ENCODE measurements at places on chromosomes 2 and 18.
A peak's percentile ranks its signal among the peaks of the same experiment; 100 is the strongest.

- DNase-seq = no peak
These were observed 7.0 kb downstream of the TAF4B start for GRCh38 chr18:26233208-26233607.

DNA sequence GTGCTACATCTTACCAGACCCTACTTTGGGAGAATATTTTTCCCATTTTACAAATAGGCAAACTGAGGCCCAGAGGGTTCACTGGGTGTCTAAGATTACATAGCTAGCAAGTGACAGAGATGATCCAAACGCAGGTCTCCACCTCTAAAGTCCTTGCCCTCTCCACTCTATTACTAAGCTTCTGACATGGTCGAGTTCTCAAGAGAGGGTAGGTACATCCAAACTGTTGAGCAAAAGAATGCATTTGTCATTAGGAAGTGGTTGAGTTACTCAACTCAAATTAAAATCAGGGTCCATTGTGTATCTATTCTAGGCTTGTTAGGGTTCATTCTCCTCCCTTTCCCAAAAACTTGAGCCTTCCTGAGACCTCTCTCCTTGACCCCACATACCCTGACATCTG lies 680.6 kb upstream of the FANCL start:
- no peak for DNase-seq

DNA sequence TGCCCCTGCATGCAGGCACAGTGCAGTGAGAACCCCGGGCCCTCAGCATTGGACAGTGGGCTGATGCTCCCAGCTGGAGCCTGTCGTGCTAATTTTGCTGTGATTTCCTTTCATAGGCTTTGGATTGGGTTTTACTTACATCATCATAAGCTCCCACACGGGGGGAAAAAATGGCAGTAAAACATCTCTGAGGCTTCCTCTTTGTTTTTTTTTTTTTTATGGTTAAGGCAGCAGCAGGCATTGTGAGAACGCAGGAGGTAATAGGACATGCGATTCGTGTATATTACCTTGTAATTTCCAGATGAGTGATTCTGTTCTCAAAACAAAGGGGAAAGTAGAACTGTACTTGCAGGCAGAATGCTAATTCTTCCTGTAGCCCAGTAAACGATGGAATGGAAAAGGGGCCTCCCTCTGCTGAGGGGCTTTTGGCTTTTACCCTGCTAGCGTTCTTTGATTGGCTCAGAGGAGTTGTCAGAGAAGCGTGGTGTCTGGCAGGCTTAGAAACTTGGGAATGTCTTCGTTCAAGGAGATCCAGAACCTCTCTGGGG lies 89.7 kb downstream of the NPAS2 start:
- no peak for DNase-seq

- DNase-seq = no peak
These were observed 72.5 kb downstream of the DGKD start for GRCh38 chr2:233426619-233427342.

- no peak for DNase-seq
These were observed 212.2 kb downstream of the XIRP2 start for GRCh38 chr2:167100506-167100905.

DNA sequence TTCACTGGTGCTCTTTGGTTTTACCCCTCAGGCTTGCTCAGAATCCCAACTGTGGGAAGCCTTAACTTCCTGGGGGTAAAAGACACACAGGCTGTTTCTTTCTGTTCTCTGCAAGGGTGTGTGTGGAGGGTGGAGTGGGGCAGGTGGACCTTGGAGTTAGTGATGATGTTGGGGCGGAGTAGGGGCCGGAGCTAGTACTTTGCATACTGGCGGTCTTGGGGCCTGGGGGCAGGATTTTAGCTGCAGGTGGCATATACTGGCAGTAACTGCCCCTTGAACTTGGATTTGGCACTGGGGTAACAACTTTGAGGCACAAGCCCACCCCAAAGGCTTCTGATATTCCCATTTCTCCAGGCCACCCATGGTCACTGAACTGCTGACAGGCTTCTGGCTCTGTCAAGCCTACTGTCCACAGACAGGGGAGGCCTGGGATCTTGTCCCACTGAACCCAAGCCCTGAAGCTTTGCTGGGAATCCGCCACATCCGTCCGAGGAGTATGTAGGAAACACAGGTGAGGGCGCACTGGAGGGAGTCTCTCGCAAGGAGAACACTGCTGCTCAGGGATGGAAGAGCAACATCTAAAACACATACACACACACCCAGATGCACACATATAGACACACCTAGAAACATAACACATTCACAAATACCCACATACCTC lies 258.9 kb downstream of the DYSF start:
- DNase-seq = no peak

GRCh38 chr2:31107591-31108300 lies 30.5 kb downstream of the GALNT14 start:
- no peak for DNase-seq

GRCh38 chr2:239267288-239267951 lies 133.4 kb downstream of the HDAC4 start:
- DNase-seq = peak; percentile 90

GRCh38 chr18:76055578-76055977 lies 439.5 kb downstream of the ZNF516 start:
- DNase-seq = no peak

- DNase-seq = no peak
These were observed 108.3 kb downstream of the HNRNPLL start for GRCh38 chr2:38494394-38494793.

GRCh38 chr2:155975734-155976133 lies 356.8 kb downstream of the NR4A2 start:
- no peak for DNase-seq

DNA sequence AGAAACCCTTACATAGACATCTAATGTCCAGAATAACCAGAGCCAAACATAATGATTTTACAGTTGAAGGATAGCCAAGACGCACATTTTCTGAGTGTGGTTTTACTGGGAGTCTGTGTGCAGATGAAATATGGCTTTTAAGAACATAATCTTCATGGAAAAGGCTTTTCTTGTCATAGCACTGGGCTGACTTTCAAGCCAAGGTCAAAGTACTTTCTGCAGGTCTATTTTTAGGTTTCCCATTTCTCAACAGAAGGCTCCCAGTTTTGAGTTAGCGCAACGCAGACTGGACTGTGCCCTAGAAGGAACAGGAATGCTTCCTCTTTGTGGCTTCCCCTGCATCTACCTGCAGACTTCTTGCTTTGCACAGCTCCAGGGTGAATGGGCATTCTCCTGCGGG lies 92.3 kb upstream of the UPP2 start:
- DNase-seq = no peak

GRCh38 chr2:38147333-38148121 lies 71.6 kb upstream of the CYP1B1 start:
- DNase-seq = no peak

GRCh38 chr2:12554224-12555011 lies 162.3 kb upstream of the TRIB2 start:
- no peak for DNase-seq

- DNase-seq = no peak
These were observed 107.1 kb downstream of the CTNNA2 start for GRCh38 chr2:79619976-79620375.

GRCh38 chr2:227653419-227653818 lies 13.2 kb upstream of the SCYGR5 start:
- DNase-seq = no peak

DNA sequence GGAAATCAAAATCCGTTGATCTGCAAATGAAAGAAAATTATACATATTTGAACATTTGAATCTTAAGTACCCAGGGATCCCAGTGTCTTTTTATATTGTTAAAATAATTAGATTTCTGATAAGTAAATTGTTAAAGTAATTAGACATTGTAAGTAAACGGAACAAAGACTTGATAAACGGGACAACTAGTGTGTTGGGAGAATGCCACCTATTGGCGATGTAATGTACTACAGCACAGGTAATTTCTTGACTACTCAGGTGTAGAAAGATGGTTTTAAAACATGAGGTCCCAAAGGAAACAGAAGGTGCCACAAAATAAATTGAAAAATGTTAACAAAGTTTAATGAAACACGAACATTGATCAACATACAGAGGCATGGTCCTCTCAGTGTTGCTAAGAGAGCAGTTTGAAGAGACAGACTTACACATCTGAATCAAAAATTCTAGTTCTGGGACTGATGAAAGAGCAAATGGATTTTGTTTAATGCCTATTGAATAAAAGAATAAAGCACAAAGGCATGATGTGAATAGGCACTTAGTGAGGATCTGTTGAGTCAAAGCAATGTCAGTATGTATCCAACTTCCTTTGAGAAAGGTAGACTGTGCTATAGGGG lies 103.4 kb upstream of the RASGRP3 start:
- no peak for DNase-seq

GRCh38 chr2:59935005-59935404 lies 618.4 kb downstream of the BCL11A start:
- no peak for DNase-seq

- no peak for DNase-seq
These were observed 202.1 kb downstream of the SH3RF3 start for GRCh38 chr2:109331081-109331480.

- DNase-seq = no peak
These were observed 1.9 kb upstream of the UXS1 start for GRCh38 chr2:106195981-106196380.

GRCh38 chr18:47901624-47902362 lies 28.7 kb downstream of the SMAD2 start:
- DNase-seq = no peak

DNA sequence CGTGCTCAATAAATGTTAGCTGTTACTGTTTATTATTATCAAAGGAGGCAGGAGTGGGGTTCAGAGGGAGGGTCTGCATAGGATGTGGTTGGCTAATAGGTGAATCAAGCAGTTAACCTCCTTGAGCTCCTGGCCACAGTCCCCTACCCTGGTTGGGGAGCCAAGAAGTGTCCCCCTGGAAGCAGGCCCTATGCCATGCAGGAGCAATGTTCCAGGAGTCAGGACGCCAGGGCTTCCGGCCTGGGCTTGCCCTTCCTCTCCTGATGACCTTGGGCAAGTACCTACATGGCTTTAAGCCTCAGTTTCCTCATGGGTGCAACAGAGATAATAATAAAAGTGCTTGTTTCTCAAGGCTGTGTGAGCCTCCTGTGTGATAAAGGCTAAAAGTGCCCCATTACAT lies 84.9 kb downstream of the DYSF start:
- no peak for DNase-seq

GRCh38 chr18:35971661-35972196 lies 750 bp upstream of the RMP24 start:
- no peak for DNase-seq

DNA sequence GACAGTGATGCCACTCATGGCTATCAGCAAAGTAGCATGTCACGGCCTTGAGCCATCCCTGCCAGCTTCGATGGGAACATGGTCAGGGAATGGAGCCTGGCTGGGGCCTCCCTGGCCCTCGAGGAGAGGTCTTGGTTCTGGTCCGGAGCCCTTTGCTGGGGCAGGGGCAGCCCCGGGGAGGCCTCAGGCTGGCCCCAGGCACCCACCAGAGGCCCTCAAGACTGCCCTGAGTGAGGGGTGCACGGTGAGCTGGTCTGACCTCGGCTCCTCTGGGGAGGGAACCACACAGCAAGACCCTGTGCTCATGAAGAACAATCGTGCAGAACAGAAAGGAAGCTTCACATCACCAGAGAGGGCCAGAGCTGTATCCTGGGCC lies 75.2 kb upstream of the OTOS start:
- no peak for DNase-seq

- DNase-seq = no peak
These were observed 49.3 kb downstream of the DSEL start for GRCh38 chr18:67467188-67467587.

DNA sequence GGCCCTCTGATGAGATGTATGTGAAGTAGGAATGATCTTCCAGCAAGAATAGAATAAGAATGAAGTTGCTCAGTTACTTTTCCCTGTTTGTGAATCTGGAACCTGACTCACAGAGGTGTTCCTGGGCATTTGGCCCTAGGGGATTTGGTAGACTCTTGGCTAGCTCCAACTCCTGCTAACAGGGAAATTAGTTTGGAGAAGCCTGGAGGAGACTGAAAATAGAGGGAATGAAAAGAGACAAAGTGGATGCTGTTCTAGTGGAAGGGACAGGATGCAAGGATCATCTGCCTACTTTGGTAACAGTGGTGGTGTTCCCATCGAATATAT lies 19.6 kb downstream of the TMEM17 start:
- no peak for DNase-seq

- DNase-seq = no peak
These were observed 19.6 kb upstream of the CREB1 start for GRCh38 chr2:207510148-207510547.

- no peak for DNase-seq
These were observed 6.3 kb downstream of the C2orf80 start for GRCh38 chr2:208183526-208183925.

DNA sequence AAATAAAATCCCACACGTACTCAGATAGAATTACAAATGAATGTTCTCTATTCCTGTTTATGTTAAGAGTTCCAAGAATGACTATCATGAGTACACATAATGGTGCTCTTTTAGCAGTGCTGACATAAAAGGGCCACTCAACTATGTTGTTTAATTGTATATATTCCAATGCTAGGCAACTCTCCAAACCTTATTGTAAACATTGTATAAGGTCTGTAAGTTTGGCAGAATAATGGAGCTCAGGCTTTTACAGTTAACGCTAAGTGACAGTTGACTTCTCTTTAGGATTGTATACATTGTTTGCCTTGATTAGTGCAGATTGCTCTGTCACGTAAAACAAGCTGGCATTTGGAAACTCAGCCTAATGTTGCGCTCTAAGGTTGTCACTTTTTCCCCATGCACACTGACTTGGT lies 20.8 kb downstream of the RBMS1 start:
- DNase-seq = no peak

- DNase-seq = no peak
These were observed 92.6 kb downstream of the SPATS2L start for GRCh38 chr2:200399046-200399445.

DNA sequence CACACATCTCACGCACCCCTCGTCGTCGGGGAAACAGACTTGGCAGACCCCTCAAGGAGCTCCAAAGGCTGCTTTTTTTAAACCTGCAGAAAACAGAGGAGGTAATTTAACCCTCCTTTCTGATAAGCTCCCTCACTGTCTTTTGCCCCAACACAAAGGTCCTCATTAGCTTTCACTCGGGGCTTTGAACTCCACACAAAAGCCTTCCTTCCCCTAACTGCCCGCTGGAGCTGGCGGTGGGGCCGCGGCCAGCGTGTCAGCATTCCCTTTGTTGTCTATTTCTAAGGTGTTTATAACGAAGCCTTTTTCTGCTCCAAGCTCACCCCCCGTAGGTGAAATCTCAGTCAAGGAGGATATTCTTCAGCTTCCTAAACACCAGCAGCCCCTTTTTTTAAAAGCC lies 43.5 kb upstream of the ID2 start:
- DNase-seq = no peak

GRCh38 chr2:176638167-176639015 lies 369.1 kb downstream of the MTX2 start:
- peak; percentile 18 for DNase-seq

GRCh38 chr2:129175051-129175450 lies 804.4 kb upstream of the RAB6C start:
- no peak for DNase-seq

GRCh38 chr2:224518806-224519580 lies 66.2 kb downstream of the CUL3 start:
- no peak for DNase-seq

DNA sequence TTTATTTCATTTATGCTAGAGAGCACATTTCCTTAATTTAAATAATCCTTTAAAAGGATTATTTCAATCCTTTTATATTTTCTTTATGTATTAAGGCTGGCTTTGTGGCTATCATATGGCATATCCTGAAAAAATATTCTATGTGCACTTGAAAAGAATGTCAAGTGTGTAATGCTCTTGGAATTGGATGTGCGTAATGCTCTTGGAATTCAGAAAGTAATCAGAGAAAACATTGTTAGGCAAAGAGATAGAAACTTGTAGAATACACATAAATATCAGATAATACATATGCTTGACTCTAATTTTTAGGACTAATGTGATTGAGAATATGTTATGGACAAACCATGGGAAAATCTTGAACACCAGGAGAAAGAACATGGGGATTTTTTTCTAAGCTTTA lies 197.5 kb upstream of the COL3A1 start:
- no peak for DNase-seq
